Activated naive CD4-positive, alpha-beta T cell (primary cell): ENCODE measurements at places on chromosomes 11 and 22.

GRCh38 chr11:132318421-132319157 lies 948.2 kb downstream of the NTM start:
- DNase-seq: no peak

- DNase-seq: no peak
These were observed 1.3 kb downstream of the EIF3M start for GRCh38 chr11:32584921-32585320.

DNA sequence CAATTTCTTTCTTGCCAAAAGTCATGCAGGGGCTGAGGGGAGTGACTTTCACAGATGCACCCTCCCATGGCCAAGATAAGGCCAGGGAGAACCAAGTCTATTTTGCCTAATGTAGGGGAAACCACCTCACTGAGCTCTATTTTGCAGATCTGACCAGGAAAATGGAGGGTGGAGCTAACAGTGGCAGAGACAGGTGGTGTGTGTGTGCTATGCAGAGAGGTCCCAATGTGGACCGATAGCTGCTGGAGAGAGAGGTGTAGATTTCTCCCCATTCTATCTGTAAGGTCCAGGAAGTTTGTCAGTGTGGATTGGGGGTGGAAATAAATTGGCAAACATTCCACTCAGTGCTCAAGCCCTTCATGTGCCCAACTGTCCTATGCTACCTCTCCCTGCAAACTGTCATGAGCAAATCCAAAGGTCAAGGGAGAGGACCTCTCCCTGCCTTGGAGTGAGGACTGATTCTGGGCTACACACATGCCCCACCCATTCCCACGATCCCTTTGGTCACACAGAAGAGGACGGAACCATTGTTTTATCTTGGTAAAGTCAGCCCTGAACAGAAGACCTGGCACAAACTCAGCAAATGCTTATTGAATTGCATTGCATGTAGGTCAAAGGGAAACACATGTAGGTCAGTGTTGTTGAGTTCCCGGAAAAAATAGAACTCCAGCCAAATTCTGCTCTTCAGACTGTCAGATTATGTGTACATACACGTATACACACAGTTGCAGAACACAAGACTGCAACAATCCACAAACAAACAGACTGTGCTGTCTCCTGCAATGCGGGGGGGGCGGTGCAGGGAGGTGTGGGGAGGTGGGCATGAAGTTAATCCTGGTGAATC lies 65.9 kb downstream of the C11orf58 start:
- DNase-seq: no peak

GRCh38 chr22:23075525-23076216 lies 5.4 kb downstream of the GNAZ start:
- DNase-seq: no peak

DNA sequence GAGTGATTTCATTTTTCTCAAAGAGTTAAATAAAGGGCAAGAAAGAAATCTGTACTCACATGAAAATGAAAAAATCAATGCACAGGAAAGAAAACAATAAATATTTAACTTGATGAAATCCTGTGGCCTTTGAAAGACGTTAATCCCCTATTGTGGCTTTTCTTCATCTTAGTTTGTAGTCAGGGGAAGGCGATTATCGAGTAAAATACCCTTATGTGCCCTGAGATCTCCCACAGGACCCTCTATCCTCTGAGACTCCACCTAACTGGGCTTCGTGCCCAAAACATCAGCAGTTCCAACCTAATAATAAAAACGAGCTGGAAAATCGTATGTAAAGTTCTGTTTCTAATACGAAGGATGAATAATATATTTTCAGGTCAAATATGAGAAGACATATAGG lies 208.2 kb upstream of the ZC3H12C start:
- no peak for DNase-seq

DNA sequence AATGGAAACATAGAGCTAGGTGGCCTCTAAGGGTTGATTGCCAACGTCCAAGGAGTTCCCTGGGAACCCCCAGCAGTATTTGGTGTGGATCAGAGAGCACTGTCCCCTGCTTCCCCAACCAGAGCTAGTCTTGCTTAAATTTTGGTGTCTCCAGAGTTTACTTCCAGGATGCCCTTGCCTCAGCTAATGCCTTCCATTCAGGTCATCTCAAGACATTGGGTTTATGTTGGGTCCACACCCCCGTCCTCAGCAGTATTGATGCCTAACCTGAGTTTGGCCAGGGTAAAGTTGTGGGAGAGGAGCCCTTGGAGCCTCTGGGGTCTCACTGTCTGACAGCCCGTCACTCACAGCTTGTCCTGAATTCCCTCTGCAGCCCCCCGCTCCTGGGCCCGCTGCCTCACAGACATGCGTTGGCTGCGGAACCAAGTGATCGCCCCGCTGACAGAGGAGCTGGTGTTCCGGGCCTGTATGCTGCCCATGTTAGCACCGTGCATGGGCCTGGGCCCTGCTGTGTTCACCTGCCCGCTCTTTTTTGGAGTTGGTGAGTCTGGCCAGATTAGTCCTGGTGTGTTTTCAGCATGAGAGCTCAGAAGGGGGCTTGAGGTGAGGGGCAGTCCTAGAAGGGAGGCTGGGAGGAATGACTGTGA lies 1.4 kb downstream of the RCE1 start:
- DNase-seq: no peak

- DNase-seq: no peak
These were observed 4.2 kb downstream of the PLAAT3 start for GRCh38 chr11:63609971-63610580.

DNA sequence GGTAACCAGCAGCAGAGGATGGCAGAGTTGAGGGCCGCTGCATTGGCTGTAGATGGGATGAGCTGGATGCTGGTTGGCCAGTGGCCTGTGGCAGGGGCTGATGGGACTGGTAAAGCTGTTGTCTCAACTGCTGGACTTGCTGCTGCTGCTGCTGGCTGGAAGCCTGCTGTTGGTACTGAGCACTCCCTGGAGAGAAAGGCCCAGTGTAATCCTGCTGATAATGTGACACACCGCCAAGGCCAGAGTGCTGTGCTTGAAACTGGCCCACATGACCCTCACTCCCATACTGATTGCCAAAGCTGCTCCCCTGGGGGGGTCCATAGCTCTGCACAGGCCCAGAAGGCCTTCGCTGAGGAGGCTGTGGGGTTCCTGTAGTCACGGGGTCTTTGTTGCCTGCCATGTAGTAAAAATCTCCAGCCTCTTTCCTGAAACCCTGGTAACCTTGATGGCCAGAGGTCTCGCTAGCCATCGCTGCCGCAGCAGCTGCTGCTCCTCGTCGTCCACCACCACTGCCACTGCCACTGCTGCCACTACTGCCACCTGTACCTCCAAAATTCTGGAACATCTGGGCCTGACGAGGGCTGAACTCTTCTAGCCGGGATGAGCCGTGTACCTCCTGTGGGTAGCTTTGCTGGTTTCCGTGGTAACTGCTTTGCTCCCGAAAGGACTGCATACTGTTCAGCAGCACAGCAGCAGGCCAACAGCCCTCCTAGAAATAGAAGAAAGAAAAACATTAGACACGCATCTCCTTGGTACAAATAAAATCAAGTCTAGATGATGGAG lies 55.6 kb downstream of the TCF20 start:
- DNase-seq: no peak

DNA sequence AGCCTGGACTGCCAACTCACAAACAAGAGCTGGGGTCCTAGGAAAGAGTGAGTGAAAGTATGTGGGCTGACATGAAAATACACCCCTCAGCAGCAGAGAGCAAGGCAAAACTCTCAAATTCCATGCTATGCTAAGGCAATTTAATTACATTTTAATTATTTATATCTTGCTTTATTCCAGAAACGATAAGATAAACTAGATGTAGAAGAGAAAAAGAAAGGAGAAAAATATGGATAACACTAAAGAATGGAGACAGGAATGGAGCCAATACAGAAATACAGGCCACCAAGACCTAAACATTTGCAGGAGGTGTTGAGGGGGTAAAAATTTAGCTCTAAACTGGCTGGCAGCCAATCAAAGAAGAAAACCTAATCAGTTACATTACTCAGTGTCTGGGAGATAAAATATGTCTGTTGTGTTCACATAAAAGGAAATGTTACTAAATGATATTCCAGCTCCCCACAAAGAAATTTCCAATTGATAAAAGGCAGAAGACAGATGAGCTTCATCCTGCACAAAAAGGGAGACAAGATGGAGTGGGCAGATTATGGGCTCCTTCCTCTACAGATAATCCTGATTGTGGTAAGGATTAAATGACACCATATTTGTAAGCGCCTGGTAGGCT lies 223.5 kb upstream of the BLID start:
- DNase-seq: no peak

GRCh38 chr11:62823677-62824076 lies 8.2 kb downstream of the STX5 start:
- no peak for DNase-seq

GRCh38 chr11:26227883-26228502 lies 103.9 kb upstream of the ANO3 start:
- no peak for DNase-seq

DNA sequence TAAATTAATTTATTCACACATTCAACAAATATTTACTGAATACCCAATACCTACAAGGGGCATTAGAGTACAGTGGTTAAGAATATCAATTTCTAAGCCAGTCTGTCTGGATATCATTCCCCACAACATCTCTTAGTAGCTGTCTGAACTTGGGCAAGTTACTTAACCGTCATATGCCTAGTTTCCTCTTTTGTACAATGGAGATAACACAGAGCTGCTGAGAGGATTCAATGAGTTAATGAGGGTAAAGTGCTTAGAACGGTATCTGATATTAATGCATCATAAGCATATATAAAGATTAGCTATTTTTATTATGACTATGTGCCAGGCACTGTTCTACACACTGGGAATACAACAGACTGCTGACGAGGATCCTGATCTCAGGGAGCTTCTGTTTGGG lies 116.4 kb downstream of the APOL5 start:
- DNase-seq: no peak

GRCh38 chr11:13997881-13998280 lies 35.4 kb downstream of the SPON1 start:
- no peak for DNase-seq

- DNase-seq: no peak
These were observed 5.3 kb upstream of the AKIP1 start for GRCh38 chr11:8905528-8906165.

- DNase-seq: no peak
These were observed 330.9 kb downstream of the CNTN5 start for GRCh38 chr11:99351624-99352023.

DNA sequence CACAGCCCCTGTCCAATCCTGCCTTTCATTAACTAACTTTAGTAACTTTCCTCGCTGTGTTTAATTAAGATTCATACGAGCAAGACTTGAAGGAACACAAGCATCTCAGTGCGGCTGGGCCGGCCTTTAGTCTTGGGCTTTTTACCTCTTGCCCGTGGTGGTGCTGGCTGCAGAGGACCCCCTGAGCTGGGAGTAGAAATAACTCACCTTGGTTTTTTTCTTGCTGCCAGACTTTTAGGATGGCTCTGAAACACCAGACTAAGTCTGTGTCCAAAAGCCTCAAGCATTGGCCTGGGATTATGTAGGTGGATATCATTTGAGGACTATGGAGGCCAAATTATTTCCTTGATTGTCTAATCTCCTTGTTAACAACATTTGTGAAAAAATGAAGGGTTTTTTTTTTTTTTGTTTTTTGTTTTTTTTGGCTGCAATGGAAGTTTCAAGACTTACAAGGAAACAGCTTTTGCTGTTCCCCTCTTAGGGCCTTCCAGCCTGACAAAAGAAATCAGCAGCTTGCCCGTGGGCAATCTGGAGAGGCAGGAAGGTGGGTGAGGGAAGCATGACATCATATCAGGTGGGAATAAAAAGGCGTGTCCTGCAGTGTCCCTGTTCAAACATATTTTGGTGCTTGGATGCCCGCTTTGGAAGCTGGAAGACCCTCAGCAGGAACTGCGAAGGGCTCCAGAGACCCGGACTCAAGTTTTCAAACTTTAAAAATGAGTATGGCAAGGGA lies 44.0 kb downstream of the SMIM38 start:
- no peak for DNase-seq

GRCh38 chr22:19766511-19767426 lies 6.2 kb downstream of the TBX1 start:
- no peak for DNase-seq
